Activated CD4-positive, alpha-beta T cell treated with anti-CD3 and anti-CD28 coated beads, Interleukin-2, amount 10 ng/mL, durations not matched to agents 7 days and 5 days (primary cell): ENCODE measurements at places on chromosomes 12 and 14.

- DNase-seq: no peak
Observed at GRCh38 chr14:59500732-59501131, 16.4 kb downstream of the JKAMP start.

DNA sequence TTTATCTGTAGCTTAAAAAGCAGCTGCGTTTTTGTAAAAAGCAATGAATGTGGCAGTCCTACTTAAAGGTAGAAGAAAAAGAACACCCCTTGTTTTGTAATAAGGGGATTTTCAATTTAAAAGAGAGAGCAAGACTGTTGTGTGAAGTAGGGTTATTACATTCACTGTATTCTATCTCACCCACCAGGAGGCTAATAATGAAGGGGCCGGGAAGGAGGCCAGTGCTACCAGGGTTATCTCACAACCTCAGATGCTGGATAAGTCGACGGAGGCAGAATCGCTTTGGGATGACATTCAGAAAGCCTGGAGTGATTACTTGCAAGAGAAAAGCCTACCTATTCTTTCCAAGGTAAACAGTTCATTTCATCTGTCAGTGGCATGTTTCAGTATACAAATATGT, 97.7 kb downstream of the RMST start:
- DNase-seq: no peak

DNA sequence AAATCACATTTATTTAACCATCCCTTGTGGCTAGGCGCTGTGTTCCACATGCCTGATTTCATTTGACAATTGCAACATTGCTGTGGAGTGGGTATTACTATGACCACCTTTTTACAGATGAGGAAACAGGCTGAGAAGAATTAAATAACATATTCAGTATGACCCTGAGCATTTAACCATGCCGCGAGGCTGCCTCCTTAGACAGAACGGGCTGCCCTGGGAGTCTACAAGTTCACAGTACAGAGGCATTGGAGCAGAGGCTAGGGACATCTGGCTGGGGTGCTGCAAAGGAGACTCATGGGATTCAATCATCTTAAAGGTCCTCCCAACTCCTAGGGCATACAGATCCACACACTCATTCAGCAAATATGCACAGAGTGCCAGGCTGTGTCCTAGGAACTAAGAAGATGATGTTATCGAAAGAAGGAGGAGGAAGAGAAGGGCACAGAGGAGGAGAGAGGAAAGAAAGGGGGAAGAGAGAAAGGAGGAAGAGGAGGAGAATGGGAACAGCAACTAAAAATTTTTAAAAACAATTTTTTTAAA, 164.7 kb upstream of the CCND2 start:
- DNase-seq: no peak

- no peak for DNase-seq
Observed at GRCh38 chr12:2016862-2017545, 12.7 kb upstream of the DCP1B start.

- DNase-seq: no peak
Observed at GRCh38 chr14:77217551-77217950, 36.0 kb downstream of the TMEM63C start.

DNA sequence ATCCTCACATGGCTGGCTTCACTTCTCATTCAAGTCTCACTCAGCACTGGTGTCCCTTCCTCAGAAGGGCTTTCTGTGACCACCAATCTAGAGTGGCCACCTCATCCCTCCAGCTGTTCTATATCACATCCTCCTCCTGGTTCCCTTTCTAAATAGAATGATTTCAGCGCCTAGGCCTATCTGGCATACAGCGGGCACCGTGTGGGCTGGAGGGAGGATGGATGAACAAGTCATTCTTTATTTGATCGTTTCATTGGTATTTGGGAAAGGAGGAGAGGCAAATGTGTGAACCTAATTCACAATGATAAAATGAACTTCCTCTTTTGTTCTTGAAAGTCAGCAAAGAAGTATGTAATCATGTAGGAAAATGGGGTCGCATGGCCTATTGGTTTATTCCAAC, 394.2 kb downstream of the DPF3 start:
- no peak for DNase-seq

DNA sequence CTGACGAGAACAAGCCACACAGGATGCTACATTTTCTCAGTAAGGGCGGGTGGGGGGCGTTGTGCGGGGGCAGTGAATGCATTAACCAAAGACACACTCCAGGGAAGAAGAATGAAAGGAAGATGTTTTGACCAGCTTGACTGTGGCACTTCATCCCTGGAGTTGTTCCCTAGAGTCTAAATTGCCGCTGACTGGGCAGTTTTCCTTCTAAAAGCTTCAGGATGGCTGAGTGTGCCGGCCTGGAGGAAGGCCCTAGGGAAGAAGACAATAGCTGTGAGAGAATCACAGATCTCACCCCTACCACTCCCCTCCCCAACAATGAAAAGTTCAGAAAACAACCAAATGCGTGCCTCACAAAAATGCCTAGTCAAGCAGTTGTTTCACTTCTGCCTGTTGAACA, 67.2 kb downstream of the NKX2-1 start:
- no peak for DNase-seq

GRCh38 chr12:4289231-4289878, 15.8 kb downstream of the CCND2 start:
- DNase-seq: no peak

DNA sequence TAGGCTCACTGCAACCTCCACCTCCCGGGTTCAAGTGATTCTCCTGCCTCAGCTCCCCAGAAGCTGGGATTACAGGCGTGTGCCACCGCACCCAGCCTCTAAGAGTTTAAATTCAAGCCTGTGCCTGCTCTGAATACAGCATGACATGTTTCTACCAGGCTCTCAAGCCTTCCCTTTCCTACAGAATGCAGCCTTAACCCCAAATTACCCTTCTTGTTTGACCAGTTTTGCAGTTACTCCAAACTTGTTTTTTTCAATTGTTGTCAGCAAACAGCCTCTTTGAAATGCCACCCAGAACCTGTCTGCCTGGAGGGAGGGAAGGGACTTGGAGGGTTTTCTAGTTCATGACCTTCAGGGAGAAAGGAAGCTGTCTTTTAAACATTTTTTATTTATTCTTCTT, 15.4 kb downstream of the GLTP start:
- no peak for DNase-seq

DNA sequence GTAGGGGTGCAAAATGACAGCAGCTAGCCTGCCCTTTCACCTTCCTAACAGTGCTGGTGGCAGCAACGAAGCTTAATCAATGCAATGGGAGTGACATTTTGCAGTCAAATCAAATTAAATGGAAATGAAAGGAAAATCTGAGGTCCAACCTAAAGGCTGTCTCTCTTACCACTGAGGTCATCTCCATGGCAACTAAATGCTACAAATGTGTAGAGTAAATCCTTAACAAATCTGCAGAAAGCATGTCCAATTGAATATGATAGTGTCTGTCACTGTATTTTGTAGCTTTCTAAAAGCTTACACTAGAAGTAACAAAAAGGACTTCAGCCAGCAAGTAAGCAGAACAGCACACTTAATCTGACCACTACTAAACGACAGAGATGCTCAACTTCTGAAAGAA, 488.8 kb downstream of the BCAT1 start:
- DNase-seq: no peak

- DNase-seq: no peak
Observed at GRCh38 chr12:26631846-26632245, 201.1 kb downstream of the ITPR2 start.

DNA sequence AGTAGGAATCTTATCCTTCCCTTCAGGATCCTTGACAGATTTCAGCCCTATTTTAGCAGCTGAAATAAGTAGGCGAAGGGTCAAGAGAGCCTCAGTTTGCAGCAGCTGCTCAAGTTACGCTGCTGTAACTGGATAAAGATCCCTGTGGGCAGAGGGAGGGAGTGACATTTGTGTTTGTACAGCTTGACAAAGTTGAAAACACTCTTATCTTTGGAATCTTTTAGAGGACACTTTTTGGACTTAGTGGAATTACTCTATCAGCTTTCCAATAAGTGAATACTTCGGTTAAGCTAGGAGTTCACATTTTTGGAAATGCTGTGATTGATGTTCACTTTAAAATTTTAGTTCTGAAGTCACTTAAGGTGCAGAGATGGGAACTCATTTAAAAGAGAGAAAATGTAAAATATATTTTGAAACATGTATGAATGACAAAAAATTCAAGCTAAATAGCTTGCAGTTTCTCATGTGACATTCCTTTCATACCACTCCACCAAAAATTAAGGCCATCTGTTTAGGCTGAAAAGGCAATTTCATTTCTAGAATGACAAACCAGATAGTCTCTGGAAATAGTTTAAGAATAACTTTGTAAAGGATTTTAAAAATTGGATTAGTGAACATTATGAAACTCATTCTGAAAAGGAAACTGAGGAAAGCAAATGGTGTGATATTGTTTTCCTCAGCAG, 55.2 kb downstream of the SLC38A4 start:
- no peak for DNase-seq

- no peak for DNase-seq
Observed at GRCh38 chr12:92860521-92860920, 68.6 kb downstream of the EEA1 start.

DNA sequence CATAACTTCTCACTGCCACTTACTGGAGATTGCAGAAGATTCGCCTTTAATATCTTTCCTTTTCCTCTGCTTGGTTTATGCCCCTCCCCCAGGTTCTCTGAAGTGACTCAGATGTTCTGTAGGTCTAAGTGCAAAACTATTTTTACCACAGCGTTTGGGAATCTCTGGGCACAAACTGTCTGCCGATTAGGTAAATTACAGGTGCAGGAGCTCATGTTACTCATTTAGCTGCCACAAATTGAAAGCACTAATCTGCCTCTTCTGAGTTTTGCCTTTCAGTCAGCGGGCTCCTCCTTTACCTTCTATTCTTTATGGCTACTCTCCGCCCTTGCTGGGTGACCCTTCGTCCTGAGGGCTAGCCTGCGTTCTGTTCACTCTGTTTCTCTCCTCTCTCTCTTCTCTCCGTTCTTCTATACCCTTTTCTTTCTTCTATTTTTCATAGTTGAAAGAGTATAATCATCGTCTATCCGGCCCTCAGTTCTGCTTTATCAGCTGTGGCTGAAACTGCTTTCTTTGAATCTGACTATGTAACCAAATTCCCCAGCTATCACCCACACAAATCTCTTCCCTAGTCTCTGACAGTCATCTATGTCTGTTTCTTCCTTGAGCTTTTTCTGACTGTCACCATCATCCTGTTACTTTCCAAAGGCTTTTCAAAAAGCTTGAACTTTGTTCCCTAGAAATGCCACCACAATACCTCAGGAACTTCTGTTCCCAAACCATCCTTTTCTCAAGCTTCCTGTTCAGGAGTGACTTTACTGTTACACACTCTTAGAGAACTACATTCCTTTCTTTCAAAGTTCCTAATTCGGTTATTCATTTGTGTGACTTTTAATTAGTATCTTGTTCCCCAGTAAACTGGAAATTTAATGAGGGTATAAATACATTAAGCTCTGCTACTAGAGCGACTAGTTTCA, 4.3 kb upstream of the MYF6 start:
- no peak for DNase-seq
